ENCODE measurements at places on chromosomes 3 and 15.

DNA sequence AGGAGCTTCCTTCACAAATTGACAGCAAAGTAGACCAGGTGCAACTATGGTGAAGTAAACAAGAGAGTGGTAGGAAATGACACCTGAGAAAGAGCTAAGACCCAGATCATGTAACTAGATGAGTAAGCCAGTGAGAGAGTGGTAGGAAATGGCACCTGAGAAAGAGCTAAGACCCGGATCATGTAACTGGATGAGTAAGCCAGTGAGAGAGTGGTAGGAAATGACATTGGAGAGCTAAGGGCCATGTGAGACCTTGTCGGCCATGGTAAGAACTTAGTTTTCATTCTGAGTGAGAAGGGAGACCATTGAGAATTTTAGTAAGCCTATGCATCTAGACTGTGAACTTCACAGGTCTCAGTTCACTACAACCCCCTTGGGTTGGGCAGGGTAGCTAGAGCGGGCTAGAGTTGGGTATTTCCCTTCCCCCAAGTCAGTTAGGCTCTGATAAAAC, 5.4 kb upstream of the SENP7 start:
- DNase-seq = no peak

DNA sequence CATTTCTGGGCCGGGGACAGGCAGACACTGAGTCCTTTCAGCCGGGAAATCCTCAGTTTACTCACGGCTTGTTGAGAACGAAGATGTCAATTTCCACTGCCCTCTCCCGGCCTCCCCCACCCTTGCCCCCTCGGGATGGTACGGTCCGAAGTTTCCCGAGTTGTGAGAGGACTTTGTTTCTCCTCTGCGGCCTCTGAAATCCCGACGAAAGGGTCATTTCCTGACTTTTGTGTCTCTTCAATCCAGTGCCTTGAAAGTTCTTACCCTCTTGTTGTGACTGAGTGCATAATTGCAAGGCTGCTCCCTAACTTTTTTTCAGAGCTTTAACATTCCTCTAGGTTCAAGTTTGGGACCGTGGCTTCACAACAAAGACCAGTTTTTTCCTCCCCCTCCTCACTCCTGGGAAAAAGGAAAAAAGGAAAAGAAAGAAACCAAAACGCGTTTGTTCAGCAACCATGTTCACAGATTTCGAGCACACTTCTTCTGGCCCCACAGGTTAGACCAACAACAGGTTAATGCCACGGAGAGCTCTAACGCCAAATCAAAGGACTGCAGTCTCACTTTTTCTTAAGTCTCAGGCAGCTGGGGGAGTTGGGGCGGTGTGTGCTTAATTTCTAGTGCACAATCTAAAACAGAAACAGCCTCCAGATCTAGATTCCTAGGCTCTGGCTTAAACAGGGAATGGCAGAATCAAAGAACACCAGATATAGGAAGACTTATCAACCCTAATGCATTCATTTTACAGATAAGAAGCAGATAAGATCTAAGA, 138.9 kb downstream of the TMCO5A start:
- DNase-seq = no peak

GRCh38 chr3:15522016-15522415, 510 bp upstream of the COLQ start:
- no peak for DNase-seq

GRCh38 chr3:53046171-53047170, 598 bp upstream of the SFMBT1 start:
- DNase-seq = no peak

GRCh38 chr3:174618368-174619080, 240.6 kb upstream of the NAALADL2 start:
- no peak for DNase-seq

DNA sequence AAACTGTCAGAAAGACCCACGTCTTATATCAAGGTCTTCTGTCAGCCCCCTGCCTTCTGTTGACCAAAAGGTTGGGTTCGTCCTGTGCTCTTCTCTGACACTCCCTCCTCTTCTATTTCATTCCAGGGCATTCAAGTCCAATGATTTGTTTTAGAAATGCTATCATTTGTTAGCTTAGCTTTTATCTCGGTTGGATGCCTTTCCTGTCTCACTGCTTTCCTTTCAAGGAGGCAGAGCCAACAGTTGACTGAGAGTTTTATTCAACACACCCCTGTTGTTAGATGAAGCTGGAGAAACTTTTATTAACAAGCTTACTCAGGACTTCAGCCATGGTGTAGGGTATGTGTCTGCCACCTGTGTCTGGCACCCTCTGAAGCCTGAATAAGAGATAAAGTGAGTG, 112.0 kb upstream of the SLC7A14 start:
- DNase-seq = no peak

- no peak for DNase-seq
These were observed 111.2 kb downstream of the SST start for GRCh38 chr3:187558990-187559389.

- no peak for DNase-seq
These were observed 72.4 kb upstream of the SGO1 start for GRCh38 chr3:20258371-20258770.

GRCh38 chr3:98551754-98552153, 20.0 kb downstream of the GPR15 start:
- no peak for DNase-seq

- DNase-seq = no peak
These were observed 135.2 kb downstream of the SERPINI1 start for GRCh38 chr3:167870759-167871158.

DNA sequence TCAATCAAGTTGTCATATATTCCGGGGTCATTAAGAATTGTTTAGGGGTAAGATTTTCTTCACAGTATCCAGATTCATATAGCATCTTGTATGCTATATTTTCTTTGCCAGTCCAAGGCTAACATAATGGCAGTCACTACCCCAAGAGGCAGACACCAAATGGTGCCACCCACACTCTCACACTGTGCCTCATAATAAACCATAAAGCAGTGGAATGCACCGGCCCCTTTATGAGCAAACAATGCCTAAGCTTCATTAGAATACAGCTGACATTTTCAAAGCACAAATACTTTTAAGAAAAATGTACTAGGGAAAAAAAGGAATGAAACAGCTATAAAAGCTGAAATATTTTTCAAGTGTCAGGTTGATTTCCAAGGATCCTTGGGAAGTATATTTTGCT, 121.6 kb downstream of the TFDP2 start:
- DNase-seq = peak; percentile 23

DNA sequence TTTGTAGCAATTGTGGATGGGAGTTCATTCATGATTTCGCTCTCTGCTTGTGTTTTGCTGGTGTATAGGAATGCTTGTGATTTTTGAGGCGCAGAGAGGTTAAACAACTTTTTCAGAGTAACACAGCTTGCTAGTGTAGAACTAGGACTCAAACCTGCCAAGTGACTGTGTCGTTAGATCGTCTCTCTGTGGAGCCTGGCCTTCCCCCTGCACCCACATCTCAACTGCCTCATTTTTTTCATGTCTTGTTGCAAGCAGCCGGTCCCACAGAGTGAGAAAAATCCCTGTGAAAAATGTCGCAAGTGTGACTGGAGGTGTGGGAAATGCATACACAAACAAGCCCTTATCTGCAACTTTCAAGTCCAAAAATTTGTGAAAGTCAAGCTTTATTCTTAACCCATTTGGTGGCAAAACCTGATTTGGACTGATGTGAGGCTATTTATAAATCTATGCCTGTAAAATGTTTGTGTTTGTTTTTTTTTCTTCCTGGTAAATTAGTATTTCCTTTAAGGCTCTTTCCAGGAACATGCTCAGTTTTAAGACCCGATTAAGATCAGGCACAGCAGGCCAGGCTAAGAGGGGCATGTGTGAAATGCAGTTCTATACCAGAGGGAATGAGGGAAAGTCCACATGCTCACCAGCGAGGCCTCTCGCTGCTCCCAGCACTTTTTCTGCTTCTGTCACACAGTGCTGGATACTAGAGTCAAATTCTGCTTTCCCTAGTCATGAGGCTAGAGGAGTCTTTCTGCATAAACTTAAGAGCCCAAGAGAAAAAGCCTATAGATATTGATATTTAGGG, 25.8 kb downstream of the ST6GAL1 start:
- no peak for DNase-seq

- DNase-seq = no peak
These were observed 107.5 kb upstream of the SLC2A2 start for GRCh38 chr3:171133796-171134569.

- DNase-seq = peak; percentile 12
These were observed 95.4 kb downstream of the HCN4 start for GRCh38 chr15:73273181-73274002.

DNA sequence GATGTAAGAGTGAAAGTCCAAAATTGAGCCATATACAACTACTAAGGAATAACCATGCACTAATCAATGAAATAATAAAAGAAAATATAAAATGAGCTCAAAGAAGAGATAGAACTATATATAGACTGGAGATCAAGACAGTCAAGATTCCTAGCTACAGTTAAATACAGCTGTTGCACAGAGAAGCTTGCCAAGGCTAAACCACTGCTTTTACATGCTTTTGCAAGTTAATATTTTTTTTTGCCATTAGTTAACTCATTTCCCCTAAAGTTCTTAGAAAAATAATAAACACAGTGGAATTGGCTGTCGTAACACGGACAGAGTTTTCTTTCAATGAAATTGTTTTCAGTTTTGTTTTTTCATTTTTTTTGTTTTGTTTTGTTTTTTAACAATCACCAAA, 123.0 kb downstream of the VGLL3 start:
- no peak for DNase-seq

DNA sequence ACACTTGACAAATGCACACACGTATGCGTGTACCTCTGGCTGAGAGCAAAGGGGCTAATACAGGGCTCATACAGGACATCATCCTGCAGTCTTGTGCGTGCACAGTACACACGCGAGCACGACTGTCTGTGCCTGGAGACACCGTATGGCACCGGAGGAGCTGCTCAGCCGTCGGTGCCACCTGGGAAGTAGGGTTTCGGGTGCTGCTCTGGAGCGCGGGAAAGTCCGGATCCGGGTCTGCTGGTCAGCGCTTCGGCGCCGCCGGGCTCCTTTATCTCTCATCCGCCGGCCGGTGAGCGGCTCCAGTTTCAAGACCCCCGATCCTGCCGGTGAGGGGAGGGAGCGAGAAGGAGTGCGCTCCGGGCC, 9.3 kb downstream of the FOXL2 start:
- DNase-seq = no peak

GRCh38 chr3:129034642-129035041, 25.9 kb upstream of the GP9 start:
- no peak for DNase-seq

GRCh38 chr15:41660235-41661077, at the start of gene MGA:
TSS of gene MGA (plus strand) at chr15:41660405.
- DNase-seq = peak; percentile 83

GRCh38 chr3:133964547-133964946, 65.2 kb downstream of the SLCO2A1 start:
- no peak for DNase-seq

DNA sequence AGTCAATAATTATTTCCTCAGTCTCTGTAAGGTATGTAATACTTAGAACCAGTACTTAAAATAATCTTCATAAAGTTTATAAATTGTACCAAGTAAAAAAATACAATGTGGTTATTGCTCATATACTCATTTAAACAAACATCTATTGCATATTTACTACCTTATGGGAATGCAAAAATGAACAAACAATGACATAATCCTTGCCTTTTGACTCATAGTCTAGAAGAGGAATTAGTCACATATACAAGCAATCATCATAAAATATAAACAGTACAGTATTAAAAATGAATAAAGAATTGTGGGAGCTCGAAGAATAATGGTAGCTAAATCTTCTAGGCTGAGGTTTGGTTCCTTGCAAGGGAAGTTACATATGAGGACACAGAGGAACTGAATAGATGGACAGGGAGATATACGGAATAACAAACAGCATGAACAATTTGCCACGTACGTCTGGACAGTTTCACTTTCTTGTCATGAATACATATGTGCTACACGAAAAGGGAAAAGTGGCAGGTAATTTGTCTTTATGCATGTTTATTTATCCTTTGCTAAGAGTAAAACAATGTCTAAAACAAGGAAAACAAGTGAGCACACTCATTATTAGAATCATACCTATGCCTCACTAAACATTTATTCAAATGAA, 17.2 kb downstream of the IMPG2 start:
- no peak for DNase-seq

GRCh38 chr3:122324871-122325323, at the start of gene CSTA:
TSS of gene CSTA (plus strand) at chr3:122325248. CDS start at chr3:122325293, 45 bp downstream.
- DNase-seq = no peak

DNA sequence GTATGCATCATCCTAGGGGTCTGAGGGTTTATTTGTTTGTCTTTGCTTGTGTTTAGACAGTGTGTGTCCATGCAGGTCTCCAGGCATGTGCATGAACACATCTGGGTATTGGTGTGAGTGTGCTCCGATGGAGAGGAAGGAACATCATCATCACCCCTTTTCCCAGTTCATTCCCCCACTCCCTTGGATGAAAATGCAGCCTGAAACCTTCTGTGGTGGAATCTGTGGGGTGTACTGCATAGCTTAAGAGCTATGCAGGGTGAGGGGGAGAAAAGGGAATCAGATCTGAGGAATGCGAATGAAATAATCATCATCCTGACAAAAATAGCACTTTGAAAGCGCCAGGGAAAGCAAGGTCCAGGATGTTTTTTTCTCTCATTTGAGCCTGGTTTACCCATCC, 520.1 kb downstream of the NTRK3 start:
- DNase-seq = no peak

GRCh38 chr3:55624238-55624637, 137.1 kb upstream of the WNT5A start:
- DNase-seq = no peak

GRCh38 chr3:189805375-189806067, 174.3 kb downstream of the TP63 start:
- DNase-seq = no peak

- DNase-seq = no peak
These were observed 7.4 kb downstream of the RASGRF1 start for GRCh38 chr15:79083154-79083553.

- DNase-seq = peak; percentile 31
These were observed 7.1 kb downstream of the ELL3 start for GRCh38 chr15:43769584-43770228.

GRCh38 chr3:115517457-115518050, 105.8 kb upstream of the GAP43 start:
- no peak for DNase-seq
